Activated CD4-positive, alpha-beta T cell treated with anti-CD3 and anti-CD28 coated beads, Interleukin-2, amount 50 U/mL, for 4 hours (primary cell): ENCODE measurements at places on chromosomes 7 and 10.

DNA sequence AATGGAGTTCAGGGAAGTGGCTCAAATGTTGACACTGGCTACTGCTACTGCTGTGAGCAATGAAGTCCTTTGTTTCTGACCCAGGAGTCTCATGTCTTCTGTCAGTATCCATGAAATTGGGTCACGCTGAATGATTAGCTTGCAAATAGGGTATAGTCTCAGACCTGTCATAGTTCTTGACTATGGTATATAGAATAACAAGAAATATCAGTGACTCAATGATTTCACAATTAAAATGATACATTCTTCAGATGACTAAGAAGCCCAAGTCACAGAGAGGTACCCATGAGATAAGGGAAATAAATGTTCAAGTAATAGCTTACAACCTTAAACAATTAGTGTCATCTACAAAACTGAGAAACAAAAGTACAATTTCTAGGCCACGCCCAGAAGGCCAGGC is 89.3 kb downstream of the LYZL2 start:
- no peak for DNase-seq

- DNase-seq: no peak
These were observed 174.5 kb upstream of the ZMIZ1 start for GRCh38 chr10:78894089-78894840.

DNA sequence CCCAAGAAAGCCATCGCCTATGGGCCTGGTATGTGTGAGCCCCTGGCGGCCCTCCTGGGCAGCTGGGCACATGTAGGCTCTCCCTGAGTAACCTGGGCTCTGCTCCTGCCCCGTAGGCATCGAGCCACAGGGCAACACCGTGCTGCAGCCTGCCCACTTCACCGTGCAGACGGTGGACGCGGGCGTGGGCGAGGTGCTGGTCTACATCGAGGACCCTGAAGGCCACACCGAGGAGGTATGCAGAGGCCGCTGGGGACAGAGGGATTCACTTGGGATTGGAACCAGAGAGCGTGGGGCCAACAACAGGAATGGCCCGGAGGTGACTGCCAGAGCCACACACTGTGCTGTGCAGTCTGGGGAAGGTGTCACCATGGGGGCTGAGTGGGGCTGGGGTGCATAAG is 7.3 kb downstream of the FLNC start:
- DNase-seq: no peak

- no peak for DNase-seq
These were observed 5.2 kb upstream of the XPNPEP1 start for GRCh38 chr10:109928475-109928891.

GRCh38 chr7:151426904-151427704 is 12.8 kb downstream of the CRYGN start:
- no peak for DNase-seq

DNA sequence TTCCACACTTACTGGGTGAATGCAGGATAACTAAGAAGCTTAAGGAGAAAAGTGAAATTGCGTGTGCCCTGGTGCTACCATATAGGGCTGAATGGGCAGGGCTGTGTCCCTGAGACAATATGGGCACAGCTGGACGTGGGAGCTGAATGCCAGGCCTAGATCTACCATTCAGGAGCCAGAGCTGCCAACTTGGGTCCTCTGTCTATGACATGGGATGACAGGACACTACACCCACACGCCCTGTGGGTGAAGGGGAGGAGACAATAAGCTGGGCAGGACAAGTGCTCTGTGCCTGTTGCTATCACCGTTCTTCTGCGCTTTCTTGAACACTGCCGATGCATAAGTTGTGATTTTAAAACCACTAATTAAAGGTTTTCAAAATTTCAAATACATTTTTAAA is 293.9 kb downstream of the TNS3 start:
- no peak for DNase-seq

GRCh38 chr10:127194599-127194998 is 1.8 kb downstream of the INSYN2A start:
- no peak for DNase-seq

DNA sequence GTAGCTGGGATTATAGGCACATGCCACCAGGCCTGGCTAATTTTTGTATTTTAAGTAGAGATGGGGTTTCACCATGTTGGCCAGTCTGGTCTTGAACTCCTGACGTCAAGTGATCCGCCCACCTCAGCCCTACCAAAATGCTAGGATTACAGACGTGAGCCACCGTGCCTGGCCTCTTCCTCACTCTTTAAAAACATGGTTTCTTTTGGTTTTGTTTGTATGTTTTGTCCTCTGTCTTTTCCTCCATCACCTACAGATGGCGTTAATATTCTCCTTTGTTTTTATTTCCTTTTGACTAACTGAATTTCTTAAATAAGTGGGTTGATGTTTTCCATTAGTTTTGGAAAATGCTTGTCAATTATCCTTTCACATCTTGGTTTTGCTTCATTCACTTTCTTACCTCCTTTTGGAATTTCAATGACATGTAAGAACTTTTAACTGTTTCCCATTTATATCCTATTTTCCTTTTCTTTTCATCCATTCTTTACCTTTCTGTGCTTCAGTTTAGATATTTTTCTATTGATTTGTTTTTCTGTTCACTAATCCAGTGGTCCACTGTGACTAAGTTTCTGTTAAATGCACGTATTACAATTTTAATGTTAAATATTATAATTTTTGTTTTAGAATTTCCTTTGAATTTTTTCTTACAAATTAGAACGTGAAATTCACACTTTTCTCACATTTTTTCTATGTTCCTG is 104.1 kb downstream of the ZNF467 start:
- no peak for DNase-seq

- no peak for DNase-seq
These were observed 1087.1 kb upstream of the LRRN3 start for GRCh38 chr7:110003827-110004226.
